Fibroblast of mammary gland (primary cell): ENCODE measurements at places on chromosomes 7 and 10.

GRCh38 chr7:82623812-82624211, 180.2 kb upstream of the CACNA2D1 start:
- DNase-seq, result peak; percentile 59

- peak; percentile 60 for DNase-seq
Measured at GRCh38 chr7:116652793-116653192, 19.2 kb upstream of the MET start.

DNA sequence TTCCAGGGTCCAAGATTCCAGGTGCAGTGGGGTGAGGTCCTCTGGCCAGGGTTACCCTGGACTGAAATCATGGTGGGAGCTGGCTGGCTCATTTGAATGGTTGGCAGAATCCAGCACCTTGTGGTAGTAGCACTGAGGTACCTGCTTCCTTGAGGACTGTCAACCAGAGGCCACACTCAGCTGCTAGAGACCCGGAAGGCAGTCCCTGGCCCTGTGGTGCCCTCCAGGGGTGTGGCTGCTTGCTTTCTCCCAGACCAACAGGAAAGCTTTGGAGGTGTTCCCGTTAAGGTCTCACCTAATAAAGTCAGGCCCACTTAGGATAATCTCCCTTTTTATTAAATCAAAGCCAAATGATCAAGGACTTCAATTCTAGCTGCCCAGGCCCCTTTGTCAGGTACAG, 107.7 kb upstream of the GDF10 start:
- no peak for DNase-seq

- DNase-seq, result no peak
Measured at GRCh38 chr7:36083626-36084380, 69.3 kb upstream of the EEPD1 start.

DNA sequence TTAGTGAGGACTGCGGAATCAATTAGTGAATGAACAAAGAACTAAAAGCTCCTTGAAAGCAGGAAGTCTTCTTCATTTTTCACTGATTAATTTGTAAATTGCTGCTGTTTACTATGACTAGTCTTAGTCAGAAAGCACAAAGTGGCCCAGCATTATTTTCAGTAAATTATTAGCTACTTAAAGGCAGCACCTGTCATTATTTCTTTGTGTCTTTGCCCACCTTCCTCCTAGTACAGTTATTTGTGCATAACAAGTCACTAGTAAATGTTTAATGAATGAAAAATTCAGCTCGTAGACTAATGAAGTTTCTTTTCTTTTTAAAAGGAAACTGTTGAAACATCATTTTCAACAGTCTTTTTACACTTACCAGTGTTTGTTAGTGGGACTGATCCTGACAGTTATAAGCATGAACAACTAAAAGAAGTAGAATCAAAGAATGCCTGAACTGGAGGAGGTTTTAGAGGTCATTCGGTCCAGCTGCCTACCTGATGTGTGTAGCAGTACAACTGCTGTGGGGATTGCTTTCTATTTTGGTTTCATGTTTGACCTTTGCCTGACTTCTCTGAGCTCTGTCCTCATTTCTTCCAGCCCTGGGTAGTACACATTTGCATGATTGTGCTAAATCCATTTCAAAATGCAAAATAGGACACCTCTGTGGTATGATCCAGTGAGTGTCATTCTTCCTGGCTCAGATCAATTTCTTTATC, 140.0 kb upstream of the PHYHIPL start:
- no peak for DNase-seq

DNA sequence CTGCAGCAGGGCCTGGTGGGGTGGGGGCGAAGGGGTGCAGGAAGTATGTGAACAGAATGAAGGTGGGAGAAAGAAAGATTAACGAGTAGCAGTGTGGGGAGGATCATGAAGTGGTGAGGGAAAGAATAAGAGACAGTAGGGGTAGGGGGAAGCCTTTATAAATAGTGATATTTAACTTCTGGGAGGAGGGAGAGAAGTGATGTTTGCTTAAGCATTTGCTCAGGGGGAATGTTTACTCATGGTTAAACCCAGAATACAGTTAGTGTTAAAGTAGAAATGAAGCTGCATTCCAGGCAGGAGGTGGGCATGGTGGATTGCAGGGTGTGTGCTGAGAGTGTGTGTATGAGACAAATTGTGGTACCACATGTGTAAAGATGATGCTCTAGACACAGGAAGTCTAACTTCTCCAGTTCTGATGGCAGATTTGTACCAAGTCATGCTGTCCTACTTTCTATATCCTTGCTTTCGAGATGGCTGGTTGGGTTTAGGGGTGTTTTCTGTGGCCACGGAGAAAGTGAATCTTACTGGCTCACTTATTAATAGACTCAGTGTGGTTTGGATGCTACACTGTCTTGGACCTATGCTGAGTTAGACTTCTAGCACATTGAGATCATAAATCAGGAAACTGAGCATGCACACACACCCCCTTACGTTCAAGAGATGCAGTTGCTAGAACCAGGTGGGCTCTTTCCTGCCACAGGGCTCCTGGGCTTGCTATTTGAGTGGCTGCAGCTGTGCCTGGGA, 10.6 kb upstream of the DNMBP start:
- no peak for DNase-seq

GRCh38 chr10:33418301-33418700, 83.8 kb upstream of the NRP1 start:
- no peak for DNase-seq

DNA sequence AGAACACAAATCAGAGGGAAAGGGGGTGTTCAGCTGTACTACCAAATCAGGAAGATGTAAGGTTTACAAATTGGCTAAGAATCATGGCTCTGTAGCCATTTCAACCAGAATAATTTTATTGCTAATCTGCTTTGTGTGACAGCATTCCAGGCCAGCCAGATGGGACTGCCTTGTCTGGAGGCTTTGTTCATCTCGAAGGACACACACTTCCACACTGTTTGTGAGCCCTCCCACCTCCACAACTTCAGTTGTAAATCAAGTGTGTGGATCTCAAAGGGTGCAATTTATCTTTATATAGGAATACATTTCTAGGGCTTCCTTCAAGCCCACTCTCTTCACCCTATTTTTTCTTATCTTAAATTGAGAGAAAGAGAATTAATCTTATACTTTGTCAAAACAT, 6.9 kb upstream of the OIT3 start:
- no peak for DNase-seq
